Urinary bladder (tissue), 4 donors: ENCODE measurements at places on chromosomes 7 and 10. TPM values are rescaled to one million over a fixed set of nuclear protein-coding genes. Genes with fewer than 3 reads are reported as not detected.

Gene CYP2C19
- not detected for total RNA-seq

DNA sequence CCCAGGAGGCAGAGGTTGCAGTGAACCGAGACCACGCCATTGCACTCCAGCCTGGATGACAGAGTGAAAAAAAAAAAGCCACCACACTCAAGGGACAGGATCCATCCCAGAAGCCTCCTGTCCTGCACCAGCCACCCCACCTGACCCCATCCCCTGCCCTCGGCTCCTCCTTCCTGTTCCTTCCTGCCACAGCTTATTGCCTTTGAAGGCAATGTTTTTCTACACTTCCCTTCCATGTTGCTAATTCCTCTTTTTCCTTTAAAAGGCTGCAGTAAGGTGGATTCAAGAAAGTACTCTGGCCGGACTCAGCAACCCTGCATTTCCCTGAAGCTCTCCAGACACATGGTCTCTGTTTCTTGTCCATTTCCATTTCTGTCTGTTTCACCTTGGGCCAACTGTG is 80.9 kb downstream of the FAM171A1 start:
- DNase-seq = no peak

Gene NPY4R2
- total RNA-seq = 0.16 TPM

Gene ELFN1
- 2.5 TPM for total RNA-seq

DNA sequence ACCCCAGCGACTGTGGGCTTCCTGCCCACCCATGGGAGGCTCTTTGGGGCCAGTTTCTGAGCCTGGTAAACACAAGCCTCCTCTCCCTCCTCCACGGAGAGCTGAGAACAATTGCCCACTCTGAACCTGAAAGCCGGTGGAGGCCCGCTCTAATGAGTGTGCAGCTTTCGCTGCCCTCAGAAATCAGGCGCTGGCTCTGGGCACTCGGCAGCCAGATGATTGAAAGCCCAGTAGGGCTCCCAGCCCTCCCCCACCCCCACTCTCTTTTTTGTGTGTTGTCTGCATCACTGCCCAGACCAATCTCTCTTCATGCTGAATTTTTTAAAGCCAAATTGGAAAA is 438.9 kb downstream of the RPS24 start:
- DNase-seq = no peak
